AG09319 (cell line): ENCODE measurements at places on chromosomes 16 and 17.

- DNase-seq = peak; percentile 14
Observed at GRCh38 chr16:19375561-19376158, 42.0 kb upstream of the TMC5 start.

- DNase-seq = no peak
Observed at GRCh38 chr16:57191056-57191571, 5.0 kb downstream of the RSPRY1 start.

DNA sequence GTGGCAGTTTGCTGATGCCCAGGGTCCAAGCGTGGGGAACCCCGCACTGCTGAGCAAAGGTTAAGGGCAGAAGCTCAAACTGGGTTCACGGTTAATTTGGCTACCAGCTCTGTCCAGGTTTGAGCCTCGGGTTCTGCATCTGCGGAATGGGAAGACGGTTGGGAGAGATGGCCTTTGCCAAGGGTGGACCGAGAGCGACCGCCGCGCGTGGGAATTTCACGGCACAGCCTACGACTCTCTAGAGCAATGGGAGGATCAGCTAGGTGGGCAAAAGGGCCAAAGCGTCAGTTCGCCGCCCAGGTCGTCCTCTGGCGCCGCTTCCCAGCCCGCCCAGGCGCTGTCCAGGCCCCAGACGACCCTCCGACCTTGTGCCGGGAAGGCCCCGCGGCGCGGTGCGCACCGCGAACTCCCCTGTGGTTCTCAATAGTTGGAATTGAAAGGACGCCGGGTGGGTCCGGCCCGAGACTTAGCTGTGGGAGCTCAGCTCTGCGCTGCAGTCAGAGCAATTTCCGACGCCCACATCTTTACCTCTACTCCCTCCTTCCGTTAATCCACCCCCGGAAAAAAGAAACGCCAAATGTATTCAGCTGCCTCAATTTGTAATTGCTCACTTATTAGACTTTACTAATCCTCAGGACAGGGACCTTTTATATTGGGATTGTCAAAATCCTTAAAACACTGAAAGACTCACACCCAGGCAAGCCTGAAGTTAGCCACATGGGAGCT, 2.5 kb upstream of the HS3ST3B1 start:
- DNase-seq = no peak

GRCh38 chr17:48550502-48551213, 5.7 kb upstream of the HOXB2 start:
- no peak for DNase-seq

- DNase-seq = no peak
Observed at GRCh38 chr17:2194889-2195335, 108.7 kb downstream of the SMG6 start.

DNA sequence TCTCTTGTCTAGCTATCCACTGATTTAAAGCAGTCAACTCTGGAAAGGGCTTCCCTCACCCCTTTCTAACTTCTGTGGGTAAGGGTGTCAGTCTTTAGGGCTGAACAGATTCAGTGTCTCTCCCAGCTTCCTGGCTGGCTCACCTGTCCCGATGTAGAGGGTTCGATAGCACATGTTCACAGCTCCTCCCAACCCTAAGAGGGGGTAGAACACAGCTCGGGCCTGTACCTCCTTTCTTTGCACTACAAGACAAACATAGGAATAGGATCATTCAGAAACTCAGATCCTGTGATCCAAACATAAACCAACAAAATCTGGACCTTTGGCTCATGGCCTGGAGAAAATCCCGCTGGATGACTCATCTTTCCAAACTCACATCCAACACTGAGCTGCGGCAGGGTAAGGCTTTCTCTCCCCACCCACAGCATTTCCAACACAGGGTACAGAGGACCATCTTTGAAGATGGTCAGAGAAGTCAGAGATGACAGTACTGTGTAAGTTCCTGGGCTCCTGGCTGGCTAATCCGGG, 5.8 kb upstream of the DHRS13 start:
- peak; percentile 43 for DNase-seq

- no peak for DNase-seq
Observed at GRCh38 chr17:28081467-28081866, 39.0 kb downstream of the NLK start.

DNA sequence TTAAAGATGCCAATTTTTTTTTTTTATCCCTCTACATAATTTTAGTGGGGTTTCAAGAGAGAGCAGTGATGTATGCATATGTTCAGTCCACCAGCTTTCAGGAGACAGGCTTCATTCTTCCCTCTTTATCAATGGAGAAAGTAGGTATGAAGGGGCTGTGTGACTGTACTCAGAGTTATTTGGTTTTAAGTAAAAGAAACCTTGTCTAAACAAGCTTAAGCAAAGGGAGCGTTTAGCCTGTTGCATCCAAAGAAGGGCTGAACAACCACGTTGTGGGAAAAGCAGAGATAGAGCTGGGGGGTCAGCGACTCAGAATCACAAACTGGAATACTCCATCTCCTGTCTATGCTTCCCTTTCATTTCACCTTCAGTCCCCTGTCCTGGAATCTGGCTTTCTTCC, 50.4 kb upstream of the HAS3 start:
- no peak for DNase-seq

- DNase-seq = no peak
Observed at GRCh38 chr17:37516127-37516571, 26.5 kb downstream of the DUSP14 start.

DNA sequence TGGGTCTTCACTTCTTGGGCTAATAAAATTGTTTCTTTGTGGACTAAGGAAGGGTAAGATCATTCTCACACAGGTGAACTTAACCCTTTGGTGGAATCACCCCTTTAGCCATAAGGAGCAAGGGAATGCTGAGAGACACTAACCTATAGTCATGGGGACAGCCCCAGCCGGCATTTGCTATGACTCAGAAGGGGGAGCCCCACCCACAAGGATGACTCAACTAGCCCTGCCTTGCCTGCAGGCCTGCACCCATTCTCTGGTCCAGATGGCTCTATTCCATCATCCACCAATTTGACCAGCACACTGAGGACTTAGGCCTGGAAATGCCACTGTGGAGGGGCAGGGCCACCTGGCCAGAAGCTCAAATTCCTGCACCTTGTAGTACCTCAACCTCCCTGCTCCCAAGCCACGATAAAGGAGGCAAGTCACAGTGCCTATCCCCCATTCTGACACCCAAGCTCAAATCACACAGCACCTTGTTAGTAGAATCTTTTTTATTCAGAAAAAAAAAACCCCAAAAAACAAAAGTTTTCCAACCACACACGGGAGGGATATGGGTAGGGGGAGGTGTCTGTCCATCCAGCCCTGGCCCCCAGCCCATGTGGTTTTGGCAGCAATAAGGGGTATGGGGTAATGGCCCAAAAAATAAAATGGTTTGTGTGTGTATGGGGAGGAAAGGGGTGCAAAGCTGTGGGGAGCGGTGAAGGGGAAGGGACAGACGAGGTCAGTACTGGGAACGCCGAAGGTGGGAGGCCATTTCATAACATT, 3.0 kb downstream of the PFN1 start:
- DNase-seq = peak; percentile 68

DNA sequence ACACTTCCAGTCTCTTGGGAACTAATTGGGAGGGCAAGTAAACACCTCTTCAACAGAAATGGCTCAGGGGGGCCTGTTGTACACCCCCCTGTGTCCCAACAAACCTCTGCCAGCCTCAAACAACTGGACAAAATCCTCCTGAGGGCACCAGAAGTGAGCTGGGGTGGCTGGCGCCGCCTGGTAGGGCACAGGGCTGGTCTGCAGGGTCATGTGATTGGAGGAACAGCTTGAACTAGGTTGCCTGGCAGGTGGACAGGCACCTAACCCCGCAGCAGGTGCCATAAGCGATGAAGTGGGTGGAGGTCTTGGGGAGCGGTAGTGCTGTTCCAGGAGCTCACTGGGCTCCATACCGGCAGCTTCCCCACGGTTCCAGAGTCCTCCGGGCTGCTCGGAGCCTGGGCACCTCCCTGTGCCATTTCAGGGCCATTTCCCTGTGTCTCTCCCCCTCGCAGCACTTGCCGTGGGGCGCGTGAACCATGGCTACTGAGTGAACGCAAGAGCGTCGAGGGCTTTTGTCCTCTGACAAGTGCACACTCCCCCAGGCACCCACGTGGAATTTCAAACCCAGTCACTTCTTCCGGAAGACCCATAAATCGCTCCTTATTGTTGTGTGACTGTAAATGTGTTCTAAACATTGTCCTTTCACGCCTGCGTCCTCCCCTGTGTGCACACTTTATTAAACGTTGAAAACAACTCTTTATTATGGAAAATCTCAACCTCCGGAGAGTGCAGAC, 101.5 kb downstream of the SEC14L1 start:
- no peak for DNase-seq
